ENCODE measurements at places on chromosomes 16 and 17.

- H3K27me3 ChIP-seq, result no peaks in the 10 kb centered on the region
- H3K4me1 ChIP-seq, result peaks cover 5% of the 10 kb centered on the region
- H3K27ac ChIP-seq, result peak overlapping the region; percentile 71
- H3K4me3 ChIP-seq, result no peak overlapping the region
- DNase-seq, result peak; percentile 83
- no peaks in the 10 kb centered on the region for H3K36me3 ChIP-seq
Measured at GRCh38 chr16:73071131-73071940, 23.4 kb upstream of the ZFHX3 start.

DNA sequence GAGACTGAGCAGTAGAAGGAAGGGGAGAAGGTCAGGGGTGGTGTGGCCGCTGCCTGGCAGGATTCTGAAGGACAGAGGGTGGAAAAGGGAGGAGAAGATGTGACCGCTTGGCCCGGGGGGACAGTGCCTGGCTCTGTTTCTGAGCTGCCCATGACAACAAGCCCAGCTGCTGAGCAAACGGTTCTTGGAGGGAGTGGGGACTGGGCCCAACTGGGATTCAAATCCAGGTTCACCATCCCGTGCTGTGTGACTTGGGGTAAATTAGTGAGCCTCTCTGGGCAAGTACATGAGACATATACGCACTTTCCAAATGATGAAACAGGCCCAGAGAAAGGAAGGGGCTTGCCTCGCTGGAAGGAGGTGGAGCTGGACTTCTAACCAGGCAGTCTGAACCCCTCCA is 23.3 kb downstream of the SEC14L5 start:
- no peak overlapping the region for H3K4me3 ChIP-seq
- H3K27me3 ChIP-seq, result no peaks in the 10 kb centered on the region
- no peak for DNase-seq
- H3K27ac ChIP-seq, result no peak overlapping the region
- no peaks in the 10 kb centered on the region for H3K36me3 ChIP-seq

- no peak for DNase-seq
- no peaks in the 10 kb centered on the region for H3K4me1 ChIP-seq
- H3K4me3 ChIP-seq, result no peak overlapping the region
- no peaks in the 10 kb centered on the region for H3K36me3 ChIP-seq
- no peak overlapping the region for H3K27ac ChIP-seq
- H3K27me3 ChIP-seq, result no peaks in the 10 kb centered on the region
Measured at GRCh38 chr16:46612121-46612520, 9.1 kb downstream of the SHCBP1 start.

DNA sequence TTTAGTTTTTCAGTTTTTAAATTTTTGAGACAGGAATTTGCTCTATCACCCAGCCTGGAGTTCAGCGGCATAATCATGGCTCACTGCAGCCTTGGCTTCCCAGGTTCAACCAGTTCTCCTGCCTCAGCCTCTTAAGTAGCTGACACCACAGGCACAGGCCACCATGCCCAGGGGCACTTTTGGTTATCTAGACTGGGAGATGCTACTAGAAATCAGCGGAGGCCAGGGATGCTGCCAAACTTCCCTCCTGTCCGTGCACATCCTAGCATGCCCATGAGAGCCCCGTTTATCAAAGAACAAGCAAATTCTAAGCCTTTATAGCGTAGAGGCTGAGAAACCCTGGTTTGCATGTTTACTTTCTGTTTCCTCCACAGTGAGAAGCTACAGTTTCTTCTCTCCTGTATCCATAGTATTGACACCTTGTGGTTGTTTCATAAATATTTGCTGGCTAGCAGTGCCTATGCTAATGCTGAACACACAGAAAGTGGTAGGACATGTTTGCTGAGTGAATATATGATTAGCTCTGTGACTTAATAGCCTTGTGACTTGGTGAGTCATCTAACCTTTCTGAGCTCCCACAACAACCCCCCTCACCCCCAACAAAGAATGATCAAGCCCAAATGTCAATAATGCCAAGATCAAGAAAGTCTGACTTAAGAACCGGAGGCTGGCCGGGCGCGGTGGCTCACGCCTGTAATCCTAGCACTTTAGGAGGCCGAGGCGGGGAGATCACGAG is 39.2 kb upstream of the MAF start:
- no peaks in the 10 kb centered on the region for H3K27me3 ChIP-seq
- no peaks in the 10 kb centered on the region for H3K4me1 ChIP-seq
- no peak overlapping the region for H3K27ac ChIP-seq
- no peak overlapping the region for H3K4me3 ChIP-seq

GRCh38 chr17:2706911-2707510 is 4.6 kb downstream of the CLUH start:
- DNase-seq, result peak; percentile 55
- H3K27me3 ChIP-seq, result no peaks in the 10 kb centered on the region
- no peaks in the 10 kb centered on the region for H3K4me1 ChIP-seq
- no peak overlapping the region for H3K4me3 ChIP-seq
- peaks cover 7% of the 10 kb centered on the region for H3K36me3 ChIP-seq
- H3K27ac ChIP-seq, result no peak overlapping the region

GRCh38 chr17:62880120-62880519 is 72.0 kb upstream of the MARCHF10 start:
- DNase-seq, result no peak
- no peaks in the 10 kb centered on the region for H3K36me3 ChIP-seq
- H3K27ac ChIP-seq, result no peak overlapping the region
- H3K4me3 ChIP-seq, result no peak overlapping the region
- no peaks in the 10 kb centered on the region for H3K27me3 ChIP-seq

DNA sequence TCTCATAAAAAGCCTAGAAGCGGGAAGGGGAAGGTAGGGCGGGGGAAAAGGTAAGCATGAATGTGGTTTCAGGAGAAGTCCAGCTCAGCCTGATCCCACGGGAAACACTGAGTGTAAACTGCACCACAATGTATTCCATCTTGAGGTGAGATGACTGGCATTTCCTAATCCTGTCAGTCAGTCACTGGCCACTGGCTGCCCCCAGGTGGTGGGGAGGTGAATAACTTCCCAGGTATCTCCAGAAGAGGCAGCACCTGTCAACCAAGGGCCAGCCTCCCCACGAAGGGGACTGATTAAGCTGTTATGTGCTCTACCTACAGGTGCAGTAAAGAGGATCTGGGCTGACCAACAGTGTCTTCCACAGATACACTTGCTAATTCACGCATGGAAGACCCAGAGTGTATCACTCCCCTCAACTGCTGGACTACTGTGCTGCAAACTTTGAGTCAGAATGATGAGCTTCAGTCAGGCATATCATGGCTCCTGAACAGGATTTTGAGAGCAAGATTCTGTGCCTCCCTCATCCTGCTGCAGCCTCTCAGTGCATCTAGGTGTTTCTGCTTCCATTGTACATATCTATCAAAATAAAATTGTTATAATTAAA is 108.5 kb upstream of the CCL2 start:
- H3K27ac ChIP-seq, result no peak overlapping the region
- H3K36me3 ChIP-seq, result no peaks in the 10 kb centered on the region
- H3K27me3 ChIP-seq, result no peaks in the 10 kb centered on the region
- H3K4me3 ChIP-seq, result no peak overlapping the region
- no peaks in the 10 kb centered on the region for H3K4me1 ChIP-seq

DNA sequence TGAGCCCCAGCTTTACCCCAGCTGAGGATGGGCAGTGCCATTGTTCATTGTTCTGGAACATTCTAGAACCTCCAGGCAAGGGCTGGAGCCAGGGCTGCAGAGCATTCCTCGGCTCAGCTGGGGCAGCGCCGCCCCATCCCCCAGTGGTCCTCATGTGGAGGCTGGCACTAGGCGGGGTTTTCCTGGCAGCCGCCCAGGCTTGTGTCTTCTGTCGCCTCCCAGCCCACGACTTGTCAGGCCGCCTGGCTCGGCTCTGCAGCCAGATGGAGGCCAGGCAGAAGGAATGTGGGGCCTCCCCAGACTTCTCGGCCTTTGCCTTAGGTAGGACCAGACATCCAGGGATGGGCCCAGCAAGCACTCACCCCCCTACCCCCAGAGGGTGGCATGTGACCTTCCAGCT is at the start of gene TMEM95:
Gene TMEM95, plus strand, starts transcription at position 104 of the 400 bp plus-strand sequence. Its CDS starts 49 bp downstream, at position 153.
- no peak within 1 kb of the TSS for H3K27ac ChIP-seq
- H3K4me3 ChIP-seq, result no peak within 1 kb of the TSS

GRCh38 chr16:80189476-80190175 is 351.2 kb upstream of the DYNLRB2 start:
- no peak for DNase-seq
- H3K27me3 ChIP-seq, result no peaks in the 10 kb centered on the region
- H3K4me3 ChIP-seq, result no peak overlapping the region
- H3K36me3 ChIP-seq, result no peaks in the 10 kb centered on the region
- H3K4me1 ChIP-seq, result no peaks in the 10 kb centered on the region
- H3K27ac ChIP-seq, result no peak overlapping the region

DNA sequence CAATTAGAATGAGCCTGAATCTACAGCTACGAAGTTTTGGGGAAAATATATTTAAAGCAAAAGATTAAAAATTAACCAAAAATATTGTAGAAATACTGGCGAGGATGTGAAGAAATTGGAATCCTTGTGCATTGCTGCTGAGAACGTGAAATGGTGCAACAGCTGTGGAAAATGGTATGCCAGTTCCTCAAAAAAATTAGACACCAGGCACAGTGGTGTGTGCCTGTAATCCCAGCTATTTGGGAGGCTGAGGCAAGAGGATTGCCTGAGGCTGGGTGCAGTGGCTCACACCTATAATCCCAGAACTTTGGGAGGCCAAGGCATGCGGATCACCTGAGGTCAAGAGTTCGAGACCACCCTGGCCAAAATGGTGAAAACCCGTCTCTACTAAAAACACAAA is 119.9 kb upstream of the TMEM97 start:
- no peaks in the 10 kb centered on the region for H3K27me3 ChIP-seq
- no peak for DNase-seq
- H3K27ac ChIP-seq, result no peak overlapping the region
- no peaks in the 10 kb centered on the region for H3K4me1 ChIP-seq
- H3K4me3 ChIP-seq, result no peak overlapping the region

- no peak overlapping the region for H3K4me3 ChIP-seq
- no peak for DNase-seq
- H3K36me3 ChIP-seq, result no peaks in the 10 kb centered on the region
- no peaks in the 10 kb centered on the region for H3K4me1 ChIP-seq
- no peak overlapping the region for H3K27ac ChIP-seq
Measured at GRCh38 chr16:610513-611381, 20.0 kb upstream of the WFIKKN1 start.

- no peaks in the 10 kb centered on the region for H3K27me3 ChIP-seq
- H3K4me1 ChIP-seq, result no peaks in the 10 kb centered on the region
- no peaks in the 10 kb centered on the region for H3K36me3 ChIP-seq
- no peak overlapping the region for H3K27ac ChIP-seq
- no peak overlapping the region for H3K4me3 ChIP-seq
- DNase-seq, result no peak
Measured at GRCh38 chr16:63361032-63361624, 1324.9 kb upstream of the CDH8 start.

DNA sequence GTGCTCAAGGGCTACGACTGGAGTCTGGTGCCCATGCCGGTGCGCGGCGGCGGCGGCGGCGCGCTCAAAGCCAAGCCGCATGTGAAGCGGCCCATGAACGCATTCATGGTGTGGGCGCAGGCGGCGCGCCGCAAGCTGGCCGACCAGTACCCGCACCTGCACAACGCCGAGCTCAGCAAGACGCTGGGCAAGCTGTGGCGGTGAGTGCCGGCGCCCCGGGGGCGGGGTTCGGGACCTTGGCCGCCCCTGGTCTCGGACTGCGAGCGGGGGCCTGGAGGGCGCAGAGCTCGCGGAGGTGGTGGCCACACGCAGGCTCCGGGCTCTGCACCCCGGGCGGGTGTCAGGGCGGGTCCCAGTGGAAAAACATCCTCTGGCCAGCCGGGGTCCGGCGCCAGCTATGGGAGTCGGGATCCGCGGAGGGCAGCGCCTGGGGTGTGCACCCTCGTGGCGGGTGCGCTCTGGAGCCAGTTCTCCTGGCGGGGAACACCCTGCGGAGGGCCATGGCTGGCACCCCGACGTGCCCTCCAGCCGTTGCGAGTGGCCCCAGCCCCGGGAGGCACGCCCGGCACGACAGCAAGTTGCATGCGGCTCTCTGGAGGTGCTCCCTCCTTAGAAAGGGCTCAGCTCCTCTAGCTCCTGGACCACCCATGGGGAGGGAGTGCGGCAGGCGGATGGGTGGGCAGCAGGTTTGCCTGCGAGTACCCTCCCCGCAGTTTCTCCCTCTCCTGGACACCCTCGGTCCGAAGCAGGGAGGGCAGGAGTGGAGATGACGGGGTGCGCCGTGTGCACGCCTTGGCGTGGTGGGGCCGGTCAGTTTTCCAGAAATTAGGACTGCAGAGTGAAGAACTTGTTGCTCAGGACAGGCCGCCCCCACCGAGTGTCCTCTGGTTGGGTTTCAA is 824 bp downstream of the SOX8 start:
- no peak overlapping the region for H3K27ac ChIP-seq
- no peaks in the 10 kb centered on the region for H3K36me3 ChIP-seq
- no peaks in the 10 kb centered on the region for H3K4me1 ChIP-seq
- no peaks in the 10 kb centered on the region for H3K27me3 ChIP-seq

DNA sequence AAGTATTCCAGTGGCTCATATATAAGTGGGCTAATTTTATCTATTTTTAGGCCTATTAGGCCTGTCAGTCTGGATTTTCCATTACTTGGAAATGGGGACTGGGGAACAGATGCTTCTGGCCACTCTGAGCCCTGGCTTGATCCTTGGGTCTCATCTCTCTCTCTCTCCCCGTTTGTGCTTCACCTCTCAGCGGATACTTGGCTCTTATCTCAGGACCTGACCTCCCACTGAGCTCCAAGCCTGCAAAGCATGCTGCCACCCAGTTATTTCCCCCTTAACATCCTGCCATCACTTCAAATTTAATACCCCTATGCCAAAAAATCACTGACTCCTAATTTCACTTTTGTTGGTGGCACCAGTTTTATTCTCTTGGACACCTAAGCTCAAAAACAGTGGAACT is 4.2 kb downstream of the ZNF843 start:
- no peaks in the 10 kb centered on the region for H3K4me1 ChIP-seq
- DNase-seq, result no peak
- no peak overlapping the region for H3K27ac ChIP-seq
- no peaks in the 10 kb centered on the region for H3K27me3 ChIP-seq
